Stimulated activated CD8-positive, alpha-beta memory T cell treated with anti-CD3 and anti-CD28 coated beads, Interleukin-4, amount 100 ng/mL, for 1 hour (primary cell): ENCODE measurements at places on chromosomes 13 and 19.
A peak's percentile ranks its signal among the peaks of the same experiment; 100 is the strongest.

DNA sequence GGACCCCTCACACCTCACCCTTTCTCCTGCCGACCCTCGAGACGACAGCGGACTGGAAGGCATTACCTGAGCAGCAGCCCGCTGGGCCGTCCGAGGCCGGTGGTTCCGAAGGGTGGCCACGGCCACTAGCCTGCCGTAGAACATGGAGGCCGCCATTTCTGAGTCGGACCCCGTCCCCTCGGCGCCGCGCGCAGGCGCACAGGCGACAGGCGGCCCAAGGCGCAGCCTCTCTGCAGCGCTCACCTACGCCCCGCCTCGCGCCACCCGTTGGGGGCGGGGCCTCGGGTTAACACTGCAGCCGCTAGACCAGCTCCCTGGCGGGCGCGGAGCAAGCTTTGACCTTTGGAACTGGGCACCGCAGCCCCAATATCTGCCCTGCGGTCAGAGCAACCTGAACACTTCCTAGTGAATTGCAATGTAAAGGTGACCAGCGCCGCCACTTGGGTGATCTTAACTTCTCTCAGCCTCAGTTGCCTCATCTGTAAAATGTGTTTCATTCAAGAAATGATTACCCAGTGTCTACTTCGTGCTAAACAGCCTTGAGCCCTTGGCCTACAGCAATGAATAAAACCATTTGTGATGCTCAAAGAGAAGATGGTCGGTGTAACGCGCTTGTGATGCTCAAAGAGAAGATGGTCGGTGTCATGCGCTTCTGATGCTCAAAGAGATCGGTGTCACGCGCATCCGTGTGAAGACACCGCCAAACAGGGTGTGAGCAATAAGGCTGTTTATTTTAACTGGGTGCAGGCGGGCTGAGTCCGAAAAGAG is at the start of gene SUCLA2:
TSS of gene SUCLA2 (minus strand) at position 160 of the 768 bp plus-strand sequence. CDS start at position 156, 4 bp downstream.
- DNase-seq: peak; percentile 79

- DNase-seq: no peak
Measured at GRCh38 chr19:2491130-2491801, 15.3 kb downstream of the GADD45B start.

GRCh38 chr13:76610819-76611415 is 275.3 kb downstream of the KCTD12 start:
- no peak for DNase-seq

DNA sequence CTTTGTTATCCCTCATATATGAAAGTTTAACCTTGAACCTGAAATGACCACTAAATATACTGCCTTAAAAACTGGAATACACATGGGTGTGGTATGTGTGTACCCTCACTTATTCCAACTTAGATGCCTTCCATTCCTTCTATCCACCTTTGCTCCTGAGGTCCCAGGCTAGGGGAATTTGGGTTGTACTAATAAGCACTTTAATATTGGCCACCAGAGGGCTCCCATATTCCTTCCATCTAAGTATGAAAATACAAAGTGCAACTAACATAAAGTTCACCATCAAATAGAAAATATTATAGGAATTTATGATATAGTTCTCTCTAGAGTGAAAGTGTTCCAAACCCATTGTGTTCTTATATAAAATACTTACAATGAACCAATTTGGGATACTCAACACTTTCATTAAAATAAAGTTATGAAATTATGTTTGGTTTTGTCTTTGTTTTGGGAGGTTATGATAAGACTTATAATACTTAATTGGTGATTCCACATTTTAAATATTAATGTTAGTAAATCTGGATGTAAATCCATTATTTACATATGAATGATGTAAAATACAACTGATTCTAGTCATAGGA is 62.3 kb downstream of the ITGBL1 start:
- no peak for DNase-seq
